Mesenteric fat pad (tissue), 1 donor: ENCODE measurements at places on chromosomes 1 and 21. TPM values are rescaled to one million over a fixed set of nuclear protein-coding genes. Genes with fewer than 3 reads are reported as not detected.

The FAM72D gene
- total RNA-seq: not detected

The ANKRD34A gene
- 0.74 TPM for total RNA-seq

The SELP gene
- 13.4 TPM for total RNA-seq

The GJB4 gene
- total RNA-seq: not detected

The UBE2U gene
- not detected for total RNA-seq

The FAM131C gene
- total RNA-seq: not detected

The CD53 gene
- total RNA-seq: 93.6 TPM

The MAP3K7CL gene
- total RNA-seq: 3.9 TPM

The EXTL1 gene
- total RNA-seq: not detected

The LRRC8B gene
- total RNA-seq: 9.6 TPM

The TSTD1 gene
- 11.0 TPM for total RNA-seq

The NBPF6 gene
- not detected for total RNA-seq

The DNAJC28 gene
- 1.6 TPM for total RNA-seq

The LCE1A gene
- not detected for total RNA-seq

The AIRE gene
- not detected for total RNA-seq

The TIE1 gene
- total RNA-seq: 42.6 TPM

The SFN gene
- total RNA-seq: 1.3 TPM

The SV2A gene
- 2.0 TPM for total RNA-seq

The FOXD3 gene
- not detected for total RNA-seq

The PTGS2 gene
- total RNA-seq: 35.0 TPM

The KIF14 gene
- total RNA-seq: 0.03 TPM

The CYP4Z1 gene
- 2.5 TPM for total RNA-seq

The SMIM34 gene
- not detected for total RNA-seq

The LCE2B gene
- total RNA-seq: not detected

The ARHGEF10L gene
- total RNA-seq: 37.0 TPM

The FCRL1 gene
- 0.32 TPM for total RNA-seq

The ANKRD65 gene
- total RNA-seq: 4.1 TPM

The CFAP74 gene
- total RNA-seq: not detected

The DIO1 gene
- total RNA-seq: not detected

The OR2T11 gene
- total RNA-seq: not detected

The OR2AK2 gene
- total RNA-seq: not detected

The S100A14 gene
- total RNA-seq: 0.35 TPM

The ELAVL4 gene
- 0.45 TPM for total RNA-seq

The MAP3K21 gene
- 0.96 TPM for total RNA-seq

The HAO2 gene
- total RNA-seq: not detected

The CAMK2N1 gene
- 13.6 TPM for total RNA-seq

The KCNJ10 gene
- total RNA-seq: 0.16 TPM

The LMOD1 gene
- total RNA-seq: 26.5 TPM
